NCI-H1417 treated with DMSO at 0.1 percent for 48 hours (cell line): ENCODE measurements at places on chromosomes 2 and 18.
A peak's percentile ranks its signal among the peaks of the same experiment; 100 is the strongest.

GRCh38 chr2:73265298-73266060, 18.8 kb downstream of the FBXO41 start:
- no peak for DNase-seq

GRCh38 chr2:182077023-182077422, 91.4 kb downstream of the PPP1R1C start:
- no peak for DNase-seq

GRCh38 chr18:72584787-72585186, 40.6 kb upstream of the CBLN2 start:
- no peak for DNase-seq

- DNase-seq, result no peak
Measured at GRCh38 chr2:128689971-128690370, 371.3 kb upstream of the HS6ST1 start.

DNA sequence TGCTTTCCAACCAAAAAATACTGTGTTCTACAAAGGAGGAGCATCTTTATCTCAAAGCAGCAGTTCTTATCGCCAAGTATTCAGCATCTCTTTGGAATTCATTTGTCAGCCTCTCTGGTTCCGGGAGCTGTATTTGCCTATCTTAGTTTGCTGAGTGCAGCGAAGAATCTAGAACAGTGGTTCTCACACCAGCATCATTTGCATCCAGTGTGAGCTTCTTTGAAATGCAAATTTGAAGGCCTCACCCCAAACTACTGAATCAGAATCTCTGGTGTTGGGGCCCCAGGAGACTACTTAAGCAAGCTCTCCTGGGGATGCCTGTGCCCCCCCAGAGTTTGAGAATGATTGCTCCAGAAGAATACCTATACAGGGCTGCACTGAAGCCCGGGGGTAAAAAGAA, 1.5 kb upstream of the PTPN2 start:
- no peak for DNase-seq

- no peak for DNase-seq
Measured at GRCh38 chr2:238745997-238746396, 101.9 kb upstream of the TWIST2 start.

GRCh38 chr2:31038385-31038784, 99.9 kb downstream of the GALNT14 start:
- DNase-seq, result no peak

DNA sequence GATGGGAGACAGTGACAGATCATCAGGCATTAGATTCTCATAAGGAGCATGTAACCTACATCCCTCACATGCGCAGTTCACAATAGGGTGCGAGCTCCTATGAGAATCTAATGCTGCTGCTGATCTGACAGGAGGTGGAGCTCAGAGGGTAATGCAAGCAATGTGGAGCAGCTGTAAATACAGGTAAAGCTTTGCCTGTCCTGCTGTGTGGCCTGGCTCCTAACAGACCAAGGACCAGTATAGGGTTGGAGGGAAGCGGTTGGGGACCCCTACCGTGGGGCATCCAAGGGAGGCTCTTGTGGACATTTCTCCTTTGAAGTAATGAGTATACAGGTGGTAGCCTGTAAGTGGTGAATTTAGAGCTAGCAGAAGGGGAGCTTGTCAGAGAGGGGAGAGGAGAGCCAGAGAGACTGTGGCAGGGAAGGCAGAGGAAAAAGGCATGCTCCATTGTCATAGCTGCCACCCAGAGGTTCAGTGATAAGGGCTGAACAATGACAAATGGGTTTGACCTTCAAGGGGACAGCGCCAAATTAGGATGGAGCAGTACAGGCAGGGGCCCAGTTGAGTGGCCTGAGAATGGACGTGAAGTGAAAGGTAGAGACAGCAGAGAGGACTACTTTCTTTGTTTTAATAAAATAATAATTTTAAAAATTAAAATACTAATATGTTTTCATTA, 15.2 kb upstream of the TMBIM1 start:
- no peak for DNase-seq

- peak; percentile 85 for DNase-seq
Measured at GRCh38 chr18:58321986-58322385, 278.0 kb downstream of the NEDD4L start.

DNA sequence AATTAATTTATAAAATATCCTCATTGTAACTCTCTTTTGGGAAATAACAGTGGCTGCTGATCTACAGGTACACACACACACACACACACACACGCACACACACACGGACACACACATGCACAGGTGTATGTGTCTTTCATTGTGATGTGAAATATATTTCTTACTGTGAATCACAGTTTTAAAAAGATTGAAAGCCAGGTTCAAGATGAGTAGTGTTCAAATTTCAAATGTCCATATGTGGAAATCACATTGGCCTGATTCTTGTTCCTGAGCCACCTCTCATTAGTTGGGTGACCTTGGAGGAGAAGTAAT, 372.4 kb downstream of the ALK start:
- DNase-seq, result no peak

GRCh38 chr18:63590373-63590772, 3.2 kb downstream of the SERPINB13 start:
- no peak for DNase-seq

- no peak for DNase-seq
Measured at GRCh38 chr18:2976218-2977132, 36.5 kb downstream of the LPIN2 start.

GRCh38 chr2:101151859-101152271, 683 bp upstream of the TBC1D8 start:
- DNase-seq, result no peak
